ENCODE measurements at places on chromosomes 7 and 10. TPM values are rescaled to one million over a fixed set of nuclear protein-coding genes. Genes with fewer than 3 reads are reported as not detected.

GRCh38 chr10:116716381-116716780, 26.0 kb downstream of the HSPA12A start:
- DNase-seq: no peak

Gene SLC26A5
- not detected for total RNA-seq

DNA sequence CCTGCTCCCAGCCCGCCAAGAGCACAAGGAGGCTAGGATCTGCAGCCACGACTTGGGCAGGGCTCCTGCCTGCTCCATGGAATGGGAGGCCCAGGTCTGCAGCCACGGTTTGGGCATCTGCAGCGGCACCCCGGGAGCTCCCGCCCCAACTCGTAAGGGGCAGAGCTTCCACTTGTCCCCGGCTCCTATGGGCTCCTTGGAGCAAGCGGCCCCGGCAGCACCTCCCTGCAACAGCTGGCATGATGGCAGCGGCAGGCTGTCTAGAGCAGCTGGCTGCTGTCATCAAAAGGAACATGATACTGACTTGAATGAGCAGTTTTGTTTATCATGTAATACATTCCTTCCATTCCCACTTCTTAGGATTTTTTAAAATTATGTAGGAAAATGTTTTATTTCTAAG, 684.0 kb upstream of the FOXK1 start:
- no peak for DNase-seq

DNA sequence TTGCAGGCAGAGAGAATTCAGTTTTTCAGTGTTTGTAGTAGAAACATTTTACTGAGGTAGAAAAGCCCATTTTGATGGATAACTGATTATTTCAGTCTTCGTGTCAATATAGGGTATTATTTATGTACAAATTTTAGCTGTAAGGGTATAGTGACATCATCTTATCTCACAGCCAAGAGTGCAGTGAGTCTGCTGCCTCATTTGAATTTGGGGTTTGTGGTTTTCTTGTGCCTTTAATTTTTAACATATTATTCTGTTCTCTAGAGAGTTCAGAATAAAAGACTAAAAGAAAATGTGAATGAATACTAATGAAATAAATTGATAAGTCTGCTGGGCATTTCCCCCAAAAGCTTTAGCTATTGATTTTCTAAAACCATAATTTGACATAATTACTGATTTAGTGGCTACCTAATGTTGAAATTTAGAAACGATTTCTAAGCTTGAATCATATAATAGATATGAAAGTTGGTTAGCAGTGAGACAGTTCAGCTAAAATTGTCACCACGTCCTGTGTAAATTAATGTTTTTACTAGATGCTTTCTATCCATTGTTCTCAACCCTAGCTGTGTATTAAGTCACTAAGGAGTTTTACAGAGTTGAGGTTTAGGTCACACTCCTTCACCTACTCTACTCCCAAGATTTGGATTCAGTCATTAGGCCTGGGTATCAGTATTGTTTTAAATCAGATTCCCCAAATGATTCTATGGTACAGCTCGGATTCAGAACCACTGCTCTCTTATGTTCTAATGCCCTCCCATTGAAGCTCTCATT, 37.3 kb downstream of the ACADSB start:
- no peak for DNase-seq
